ENCODE measurements at places on chromosomes 16 and 17.

DNA sequence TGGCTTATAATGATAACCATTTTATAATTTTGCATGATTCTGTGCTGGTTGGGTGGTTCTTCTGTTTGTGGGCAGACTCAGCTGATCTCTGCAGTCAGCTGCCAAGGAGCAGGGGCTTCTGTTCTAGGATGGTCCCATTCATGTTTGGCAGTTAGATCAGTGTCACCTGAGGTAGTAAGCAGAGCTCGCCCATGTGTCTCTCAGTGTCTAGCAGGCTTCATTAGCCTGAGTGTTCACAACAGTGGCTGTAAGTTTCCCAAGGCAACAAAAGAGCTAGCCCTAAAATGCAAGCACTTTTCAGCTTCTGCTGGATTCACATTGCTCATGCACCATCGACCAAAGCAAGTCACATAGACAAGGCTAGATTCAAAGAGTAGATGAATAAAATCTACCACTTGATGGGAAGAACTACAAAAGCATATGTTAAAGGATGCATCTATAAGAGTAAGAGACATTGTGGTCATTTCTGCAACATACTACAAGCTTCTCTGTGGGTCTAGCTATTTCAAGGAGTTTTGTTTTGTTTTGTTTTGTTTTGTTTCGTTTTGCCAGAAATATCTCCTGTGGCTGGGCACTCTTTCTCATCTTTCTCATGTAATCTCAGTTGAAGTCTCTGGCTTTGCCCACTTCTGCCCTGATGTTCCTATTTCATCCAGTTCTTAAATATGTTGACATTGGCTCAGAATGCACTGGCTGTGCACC lies 180.8 kb downstream of the HS3ST4 start:
- DNase-seq: no peak

DNA sequence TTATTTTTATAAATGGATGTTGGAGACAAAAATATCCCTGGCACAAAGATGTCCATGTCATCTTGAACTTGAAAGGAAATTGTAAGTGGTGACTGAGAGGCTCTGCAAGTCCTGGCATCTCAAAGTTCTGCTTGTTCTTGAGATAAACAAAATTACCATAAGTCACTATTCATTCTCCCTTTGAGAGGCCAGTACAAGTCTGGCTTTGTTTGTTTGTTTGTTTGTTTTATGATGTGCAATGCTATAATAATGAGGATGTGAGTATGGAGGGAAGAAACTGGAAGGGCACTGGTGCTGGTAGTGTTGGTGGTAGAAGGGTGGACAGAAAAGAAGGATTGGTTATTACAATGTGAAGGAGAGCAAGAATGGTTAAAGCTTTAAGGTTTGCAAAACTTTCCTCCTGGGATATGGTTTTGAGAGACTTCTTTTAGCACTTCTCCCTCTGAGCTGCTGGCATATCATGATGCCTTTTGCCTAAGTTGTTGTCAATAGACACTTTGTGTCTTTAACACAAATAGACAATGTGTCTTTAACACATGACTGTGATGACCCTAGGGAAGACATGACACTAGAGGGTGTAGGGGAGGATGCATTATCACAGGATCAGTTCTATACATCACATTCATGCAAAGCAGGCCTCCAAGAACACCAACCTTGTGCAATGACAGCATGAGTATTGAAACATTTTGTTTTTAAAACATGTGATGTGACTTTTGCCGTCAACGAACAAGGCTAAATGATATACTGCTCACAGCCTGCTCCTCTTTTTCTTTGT lies 880.5 kb upstream of the GOT2 start:
- DNase-seq: no peak

GRCh38 chr16:57686577-57686976 lies 8.0 kb upstream of the DRC7 start:
- no peak for DNase-seq

DNA sequence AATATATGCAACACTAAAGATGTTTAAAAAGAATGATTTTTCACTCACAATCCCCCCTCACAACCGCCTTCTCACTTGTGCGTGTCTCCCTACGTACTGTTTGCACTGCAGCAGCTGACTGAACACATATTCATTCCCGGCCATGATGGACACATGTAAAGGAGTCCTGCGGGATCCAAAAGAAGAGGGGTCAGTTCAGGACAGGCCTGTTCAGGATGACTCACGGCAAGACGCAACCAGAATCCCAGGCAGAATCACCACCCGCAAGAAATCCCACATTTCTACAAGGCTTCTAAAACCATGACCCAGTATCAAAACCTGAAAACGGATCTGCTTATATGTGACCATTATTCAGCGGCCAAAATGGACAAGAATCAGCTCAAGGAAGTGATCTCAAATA lies 52.3 kb downstream of the CYB5D2 start:
- no peak for DNase-seq

- DNase-seq: no peak
These were observed 11.5 kb downstream of the MGAT5B start for GRCh38 chr17:76879691-76880090.

DNA sequence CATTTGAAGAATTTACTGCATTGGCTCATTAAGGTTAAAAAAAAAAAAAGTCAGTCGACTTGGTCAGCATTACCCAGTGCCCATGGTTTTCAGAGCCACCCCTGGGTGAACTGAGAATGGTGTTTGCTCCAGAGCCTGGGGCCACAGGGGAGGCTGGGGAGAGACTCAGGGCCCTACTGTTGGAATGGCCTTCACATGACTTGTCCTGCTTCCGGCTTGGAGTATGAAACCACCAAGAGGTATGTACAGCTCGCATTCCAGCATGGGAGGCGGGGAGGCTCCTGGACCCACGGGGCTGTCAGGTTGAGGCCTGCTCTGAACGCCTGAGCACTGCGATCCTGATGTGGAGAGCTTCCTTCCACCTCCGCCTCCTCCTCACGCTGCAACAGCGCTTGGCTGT lies 36.8 kb downstream of the MSI2 start:
- no peak for DNase-seq

DNA sequence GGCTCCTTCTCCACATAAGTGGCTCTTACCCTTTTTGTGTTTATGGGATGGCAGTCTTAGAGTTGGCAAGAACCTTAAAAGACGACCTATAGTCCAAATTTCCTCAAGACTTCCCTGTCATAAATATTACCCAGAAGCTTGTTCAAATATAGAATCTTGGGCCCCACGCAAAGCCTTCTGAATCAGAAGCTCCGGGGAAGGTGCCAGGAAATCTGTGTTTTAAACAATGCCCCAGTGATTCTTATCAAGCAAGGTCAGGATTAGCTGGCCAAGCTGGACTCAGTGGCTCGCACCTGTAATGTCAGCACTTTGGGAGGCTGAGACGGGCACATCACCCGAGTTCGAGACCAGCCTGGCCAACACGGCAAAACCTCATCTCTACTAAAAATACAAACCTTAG lies 85.7 kb downstream of the TIMM22 start:
- DNase-seq: no peak

DNA sequence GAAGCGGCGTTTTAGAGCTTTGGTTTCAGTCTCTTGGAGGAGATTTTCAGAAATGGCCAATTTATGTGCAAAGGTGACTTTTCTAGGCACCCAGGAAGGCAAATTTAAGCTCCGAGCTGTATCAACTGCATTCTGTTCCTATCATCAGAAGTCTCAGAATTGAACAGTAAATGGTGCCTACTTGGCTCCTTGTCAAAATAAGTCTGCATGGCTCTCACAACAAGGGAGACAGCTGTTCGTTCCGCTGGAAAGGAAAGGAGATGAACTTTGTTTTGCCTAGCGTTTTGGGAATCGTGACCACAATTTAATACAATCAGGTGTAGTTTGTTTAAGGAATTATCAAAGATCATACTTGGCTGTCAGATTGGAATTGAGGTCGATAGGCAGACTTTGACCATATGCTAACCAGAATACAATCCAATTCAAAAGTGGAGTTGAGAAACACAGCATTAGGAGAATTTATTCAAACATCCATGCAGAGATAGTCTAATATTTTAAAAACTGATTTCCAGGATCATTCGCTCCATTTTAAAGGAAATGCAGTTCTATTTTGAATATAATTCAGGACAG lies 139.4 kb downstream of the CPPED1 start:
- DNase-seq: no peak

DNA sequence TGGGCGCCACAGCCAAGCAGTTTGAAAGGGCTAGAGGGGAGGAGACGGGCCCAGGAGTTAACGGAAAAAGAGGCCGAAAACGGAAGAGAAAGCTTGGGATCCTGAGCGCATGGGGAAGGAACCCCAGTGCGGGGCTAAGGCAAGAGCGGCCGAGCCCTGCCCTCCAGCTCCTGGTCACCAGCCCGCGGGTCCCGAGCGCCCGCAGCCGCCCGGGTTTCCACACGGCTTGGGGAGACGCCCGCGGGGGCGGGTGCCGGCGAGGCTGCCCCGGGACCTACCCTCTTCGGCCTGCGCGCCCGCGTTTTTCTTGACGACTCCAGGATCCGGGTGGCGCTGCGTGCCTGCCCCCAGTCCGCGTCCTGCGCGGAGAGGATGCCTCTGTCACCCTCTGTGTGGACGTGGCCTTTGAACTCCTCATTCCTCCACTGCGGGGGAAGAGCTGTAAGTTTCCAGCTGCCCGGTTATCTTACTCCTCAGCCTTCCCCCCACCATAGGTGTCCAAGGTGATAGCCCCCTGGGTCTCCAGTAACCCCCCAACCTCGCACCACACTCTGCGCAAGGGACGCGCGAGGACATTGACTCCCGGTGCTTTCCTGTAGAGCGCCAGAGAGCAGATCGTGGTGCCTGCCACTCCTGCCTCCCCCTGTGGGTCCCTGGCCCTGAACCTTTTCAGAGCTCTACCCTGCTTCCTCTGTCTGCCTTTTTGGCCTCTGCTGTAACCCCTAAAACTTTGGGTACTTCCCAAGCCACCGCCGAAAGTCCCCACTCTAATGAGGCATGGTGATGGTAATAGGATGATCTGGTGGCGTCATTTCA lies 1.7 kb upstream of the CDH11 start:
- no peak for DNase-seq

GRCh38 chr17:73346501-73347162 lies 34.8 kb upstream of the CDC42EP4 start:
- no peak for DNase-seq

DNA sequence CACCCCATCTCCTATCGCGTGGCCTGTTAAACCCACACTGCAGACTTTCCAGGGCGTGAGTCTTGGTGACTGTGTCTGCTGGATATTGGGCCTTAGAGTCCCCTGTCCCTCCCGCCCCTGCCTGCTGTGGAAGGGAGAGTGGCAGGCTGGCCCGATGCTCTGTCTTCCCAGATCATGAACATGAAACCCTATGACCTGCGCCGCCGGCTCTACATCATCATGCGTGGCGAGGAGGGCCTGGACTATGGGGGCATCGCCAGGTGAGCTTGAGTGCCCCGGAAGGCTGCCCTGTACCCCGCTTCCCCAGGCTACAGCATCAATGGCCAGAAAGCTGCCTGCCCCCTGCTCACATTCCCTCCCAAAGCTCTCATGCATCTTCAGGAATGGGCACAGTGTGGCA lies 19.5 kb upstream of the CLEC18A start:
- DNase-seq: no peak

- no peak for DNase-seq
These were observed 8.5 kb upstream of the LONP2 start for GRCh38 chr16:48235556-48236136.

DNA sequence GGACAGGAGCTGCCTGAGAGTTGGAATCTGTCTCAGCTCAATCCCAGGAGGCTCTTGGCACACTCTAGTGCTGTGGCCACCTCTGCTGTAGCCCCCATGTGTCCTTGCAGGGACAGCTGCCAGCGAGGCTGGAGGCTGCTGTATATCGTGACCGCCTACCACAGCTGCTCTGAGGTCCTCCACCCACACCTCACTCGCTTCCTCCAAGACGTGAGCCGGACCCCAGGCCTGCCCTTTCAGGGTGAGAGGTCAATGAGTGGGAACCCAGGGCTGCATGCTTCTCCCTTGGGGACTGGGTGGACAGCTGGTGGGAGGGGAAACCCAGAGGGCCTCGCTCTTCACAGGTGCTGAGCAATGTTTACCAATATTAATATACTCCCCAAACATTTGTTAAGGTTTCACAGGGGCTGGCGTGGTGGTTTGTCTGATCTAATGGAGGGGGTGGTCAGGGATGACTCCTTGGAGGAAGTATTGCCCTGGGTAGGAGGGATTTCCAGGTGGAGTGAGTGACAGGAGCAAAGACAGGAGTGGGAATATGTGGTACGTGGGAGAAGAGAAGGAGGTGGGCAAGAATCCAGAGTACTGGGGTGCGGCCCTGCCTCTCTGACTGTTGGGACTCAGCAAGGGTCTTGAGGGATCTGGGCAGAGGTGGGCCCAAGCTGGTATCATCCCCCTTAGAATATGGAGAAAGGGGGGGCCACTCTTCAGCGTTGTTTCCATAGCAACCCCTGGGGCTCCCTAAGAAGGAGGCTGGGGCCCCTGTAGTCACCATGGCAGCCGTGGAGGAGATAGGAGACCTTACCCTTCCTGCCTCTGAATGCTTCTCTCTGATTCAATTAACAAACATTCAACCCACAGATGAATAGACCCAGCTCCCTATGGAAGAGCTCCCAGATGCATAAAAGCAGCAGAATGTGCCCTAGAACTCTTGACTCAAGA lies 22.2 kb upstream of the ALKBH5 start:
- no peak for DNase-seq

DNA sequence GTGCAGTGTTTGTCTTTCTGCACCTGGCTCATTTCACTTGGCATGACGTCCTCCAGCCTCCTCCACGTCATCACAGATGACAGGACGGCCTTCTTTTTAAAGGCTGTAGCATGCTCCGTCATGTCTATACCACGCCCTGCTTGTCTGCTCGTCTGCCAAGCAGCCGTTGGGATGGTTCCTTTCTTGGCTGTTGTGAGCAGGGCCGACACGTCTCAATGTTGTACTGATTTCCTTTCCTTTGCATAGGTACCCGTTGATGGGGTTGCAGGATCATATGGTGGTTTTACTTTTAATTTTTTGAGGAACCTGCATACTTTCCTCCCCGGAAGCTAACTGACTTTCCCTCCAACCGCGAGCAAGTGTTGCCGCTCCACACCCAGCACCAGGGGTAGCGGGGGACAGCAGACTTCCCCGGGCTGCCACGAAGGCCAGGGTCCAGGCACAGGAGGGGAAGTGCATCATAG lies 212.2 kb upstream of the ZNF469 start:
- DNase-seq: no peak

- DNase-seq: no peak
These were observed 6.3 kb downstream of the VWA3A start for GRCh38 chr16:22098405-22099255.

GRCh38 chr16:57916735-57917438 lies 54.0 kb downstream of the CNGB1 start:
- DNase-seq: no peak
